ENCODE measurements at places on chromosomes 3 and 15. TPM values are rescaled to one million over a fixed set of nuclear protein-coding genes. Genes with fewer than 3 reads are reported as not detected.

The GRK7 gene
- 0.12 TPM for total RNA-seq

The SOX14 gene
- not detected for total RNA-seq

The FSD2 gene
- not detected for total RNA-seq

The INTS14 gene
- 26.6 TPM for total RNA-seq

The GOLGA6D gene
- not detected for total RNA-seq

The LYSMD4 gene
- 17.5 TPM for total RNA-seq

The CCDC80 gene
- 176 TPM for total RNA-seq

The FAM81A gene
- not detected for total RNA-seq

The SH3GL3 gene
- not detected for total RNA-seq

The GPX1 gene
- 730 TPM for total RNA-seq

The SH2D7 gene
- total RNA-seq = not detected

The SSUH2 gene
- total RNA-seq = not detected

The TEX55 gene
- total RNA-seq = not detected

The HHLA2 gene
- total RNA-seq = not detected

The ITIH4 gene
- total RNA-seq = 18.8 TPM

The AHSG gene
- total RNA-seq = not detected

The NR2E3 gene
- not detected for total RNA-seq

The CCR9 gene
- total RNA-seq = not detected

The FAM219B gene
- total RNA-seq = 89.9 TPM

The TNK2 gene
- total RNA-seq = 18.4 TPM

The MLH1 gene
- 30.3 TPM for total RNA-seq

The GOLGA6L7 gene
- total RNA-seq = not detected

The ITGA11 gene
- 0.48 TPM for total RNA-seq

The STT3B gene
- total RNA-seq = 94.5 TPM

The MYRIP gene
- 1.0 TPM for total RNA-seq

The TLR9 gene
- total RNA-seq = not detected

The CD96 gene
- 4.1 TPM for total RNA-seq

The BCL6 gene
- total RNA-seq = 183 TPM

The OR5K2 gene
- not detected for total RNA-seq

The TFRC gene
- total RNA-seq = 333 TPM

The DHX36 gene
- total RNA-seq = 90.2 TPM

The SLC24A5 gene
- not detected for total RNA-seq

The CLDN16 gene
- total RNA-seq = 0.37 TPM

The TGM4 gene
- total RNA-seq = not detected

The LMLN gene
- 2.5 TPM for total RNA-seq

The CATSPER2 gene
- 2.0 TPM for total RNA-seq

The PRSS50 gene
- not detected for total RNA-seq

The PIGZ gene
- 5.5 TPM for total RNA-seq

The KCNMB2 gene
- total RNA-seq = not detected

The LEKR1 gene
- total RNA-seq = not detected

The KCNH8 gene
- total RNA-seq = not detected

The PLAAT1 gene
- total RNA-seq = not detected

The CPNE9 gene
- not detected for total RNA-seq

The ACAN gene
- total RNA-seq = not detected

The CCRL2 gene
- total RNA-seq = 6.8 TPM

The CKMT1B gene
- total RNA-seq = 2.8 TPM

The RTF1 gene
- 31.5 TPM for total RNA-seq

The EXD1 gene
- total RNA-seq = not detected

All from omental fat pad (tissue), 4 donors.